Stimulated activated CD8-positive, alpha-beta memory T cell treated with anti-CD3 and anti-CD28 coated beads, Interleukin-4, amount 100 ng/mL, for 1 hour (primary cell): ENCODE measurements at places on chromosomes 3 and 15.
A peak's percentile ranks its signal among the peaks of the same experiment; 100 is the strongest.

GRCh38 chr3:23612296-23612891, 193.4 kb upstream of the UBE2E1 start:
- DNase-seq, result no peak

DNA sequence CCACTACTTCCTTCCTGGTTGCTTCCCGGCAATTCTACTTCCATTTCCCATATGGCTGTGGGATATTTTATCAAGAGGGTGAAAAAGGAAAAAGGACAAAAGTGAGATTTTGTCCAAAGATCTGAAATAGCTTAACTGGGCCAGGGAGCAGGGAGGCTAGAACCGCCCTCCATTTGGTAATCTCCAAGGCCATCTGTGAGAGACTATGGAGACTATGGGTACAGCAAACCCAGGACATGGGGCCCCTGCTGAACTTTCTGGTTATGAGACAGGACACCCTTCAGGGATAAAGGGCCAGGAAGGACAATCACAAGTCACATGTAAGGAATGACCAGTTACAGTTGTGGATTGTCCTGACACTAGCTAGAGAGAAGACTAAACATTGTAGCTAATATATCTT, 24.3 kb downstream of the ZSCAN2 start:
- DNase-seq, result no peak

DNA sequence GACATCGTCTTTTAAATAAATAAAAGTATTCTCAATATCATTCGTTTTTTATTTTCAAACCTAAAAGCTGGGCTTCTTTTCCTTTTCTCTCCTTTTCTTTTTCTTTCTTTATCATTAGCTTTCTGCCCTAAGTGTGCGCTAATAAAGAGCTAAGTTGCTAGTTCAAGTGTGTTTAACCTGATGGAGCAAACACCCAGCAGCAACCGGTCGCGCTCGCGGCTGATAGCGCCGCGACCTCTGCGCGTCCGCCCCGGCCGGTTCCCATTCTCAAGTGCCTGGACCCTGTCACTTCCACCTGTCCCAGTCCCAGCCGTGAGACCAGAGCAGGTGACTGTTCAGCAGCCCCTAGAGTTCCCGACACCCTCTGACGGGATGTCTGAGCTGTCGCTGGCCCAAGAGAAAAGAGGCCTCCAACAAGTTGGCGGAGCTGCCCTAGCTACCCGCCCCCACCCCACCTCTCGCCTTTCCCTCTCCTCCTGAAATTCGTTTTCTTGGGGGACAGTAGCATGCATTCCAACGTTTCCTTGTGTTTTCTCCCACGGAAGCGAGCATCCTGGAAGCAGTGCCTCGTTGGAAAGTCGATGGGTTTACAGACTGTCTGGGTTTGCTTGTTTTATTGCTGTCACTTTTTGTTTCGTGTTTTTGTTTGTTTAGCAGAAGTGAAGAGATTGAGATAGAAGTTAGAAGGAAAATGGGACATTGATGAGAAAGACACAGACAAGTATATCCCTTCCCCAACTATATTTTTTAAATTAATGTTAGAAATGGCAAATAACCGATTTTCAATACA, 3.1 kb upstream of the MECOM start:
- DNase-seq, result no peak

GRCh38 chr3:14144423-14145075, 19.7 kb downstream of the TMEM43 start:
- DNase-seq, result peak; percentile 32

DNA sequence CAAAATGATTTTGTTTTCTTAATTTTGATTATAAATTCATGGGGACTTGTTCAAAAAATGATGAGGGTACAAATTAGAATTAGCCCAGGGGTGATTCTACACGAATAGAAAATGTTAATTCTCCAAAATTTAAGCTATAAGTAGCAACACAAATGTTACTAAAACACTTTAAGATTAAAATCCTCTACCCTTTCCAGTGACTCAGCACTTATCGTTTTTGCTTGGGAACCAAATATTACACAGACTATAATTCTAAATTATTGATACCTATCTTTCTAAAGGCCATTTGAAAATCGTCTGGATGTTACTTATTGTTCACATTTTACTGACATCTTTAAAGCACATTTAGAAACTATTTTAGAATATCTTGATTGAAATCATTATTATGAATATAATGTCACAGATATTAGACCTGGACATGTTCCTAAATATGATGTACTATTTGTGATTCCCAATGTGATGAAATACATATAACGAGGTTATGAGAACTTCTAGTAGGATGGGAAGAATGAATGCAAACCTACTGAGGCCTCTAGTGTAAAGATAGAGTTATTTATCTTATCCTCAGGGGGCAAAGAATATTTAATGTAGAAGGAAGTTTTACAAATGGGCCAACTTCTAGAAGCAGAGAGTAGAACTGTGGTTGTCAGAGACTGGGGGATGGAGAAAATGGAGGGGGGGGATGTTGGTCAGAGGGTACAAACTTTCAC, 132.0 kb upstream of the TP63 start:
- DNase-seq, result no peak

GRCh38 chr3:191958980-191959671, 498.2 kb downstream of the PYDC2 start:
- DNase-seq, result no peak

DNA sequence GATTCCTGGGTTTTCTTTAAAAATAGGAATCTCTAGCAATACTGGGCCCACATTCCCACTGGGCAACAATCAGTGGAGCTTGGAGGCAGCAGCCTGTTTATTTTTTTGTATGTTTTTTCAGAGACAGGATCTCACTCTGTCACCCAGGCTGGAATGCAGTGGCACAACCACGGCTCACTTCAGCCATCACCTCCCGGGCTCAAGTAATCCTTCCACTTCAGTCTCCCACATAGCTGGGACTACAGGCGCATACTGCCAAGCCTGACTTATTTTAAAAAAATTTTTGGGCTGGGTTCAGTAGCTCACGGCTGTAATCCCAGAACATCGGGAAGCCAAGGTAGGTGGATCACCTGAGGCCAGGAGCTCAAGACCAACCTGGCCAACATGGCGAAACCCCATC, 29.1 kb upstream of the GNB5 start:
- DNase-seq, result no peak

DNA sequence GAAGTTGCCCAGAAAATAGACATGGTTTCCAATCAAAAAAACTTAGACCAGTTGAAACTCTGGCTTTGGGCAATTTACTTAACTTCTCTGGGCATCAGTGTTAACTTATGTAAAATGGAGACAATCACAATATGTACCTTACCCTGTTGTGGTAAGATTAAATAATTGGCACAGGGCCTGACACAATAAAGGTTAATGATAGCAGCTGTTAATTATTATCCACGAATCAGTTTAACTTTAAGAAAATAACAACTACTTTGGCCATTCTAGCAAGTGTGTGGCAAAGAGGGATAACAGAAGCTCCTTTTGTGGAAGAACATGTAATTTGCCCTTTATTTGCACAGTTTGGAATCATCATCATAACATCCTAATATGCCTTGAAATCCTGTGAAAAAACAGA, 787.6 kb downstream of the FHIT start:
- no peak for DNase-seq

DNA sequence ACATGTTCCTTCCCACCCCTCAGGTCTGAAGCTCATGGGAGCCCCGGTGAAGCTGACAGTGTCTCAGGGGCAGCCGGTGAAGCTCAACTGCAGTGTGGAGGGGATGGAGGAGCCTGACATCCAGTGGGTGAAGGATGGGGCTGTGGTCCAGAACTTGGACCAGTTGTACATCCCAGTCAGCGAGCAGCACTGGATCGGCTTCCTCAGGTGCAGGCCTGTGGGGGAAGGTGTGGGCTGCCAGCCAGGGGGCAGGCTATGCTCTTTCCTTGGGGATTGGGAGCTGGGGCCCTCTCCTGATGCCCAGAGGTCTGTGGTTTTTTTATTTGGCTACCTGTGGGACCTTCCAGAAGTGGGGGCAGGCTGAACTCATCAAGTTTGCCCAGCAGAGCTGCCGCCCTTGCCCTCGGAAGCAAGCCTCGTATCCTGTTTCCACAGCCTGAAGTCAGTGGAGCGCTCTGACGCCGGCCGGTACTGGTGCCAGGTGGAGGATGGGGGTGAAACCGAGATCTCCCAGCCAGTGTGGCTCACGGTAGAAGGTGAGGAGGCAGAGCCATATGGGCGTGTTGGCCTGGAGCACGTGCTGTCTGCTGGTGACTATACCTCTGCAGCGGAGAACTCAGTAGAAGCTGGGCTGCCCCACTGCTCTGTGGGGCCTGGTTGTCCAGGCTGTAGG, 2.2 kb downstream of the TYRO3 start:
- no peak for DNase-seq

DNA sequence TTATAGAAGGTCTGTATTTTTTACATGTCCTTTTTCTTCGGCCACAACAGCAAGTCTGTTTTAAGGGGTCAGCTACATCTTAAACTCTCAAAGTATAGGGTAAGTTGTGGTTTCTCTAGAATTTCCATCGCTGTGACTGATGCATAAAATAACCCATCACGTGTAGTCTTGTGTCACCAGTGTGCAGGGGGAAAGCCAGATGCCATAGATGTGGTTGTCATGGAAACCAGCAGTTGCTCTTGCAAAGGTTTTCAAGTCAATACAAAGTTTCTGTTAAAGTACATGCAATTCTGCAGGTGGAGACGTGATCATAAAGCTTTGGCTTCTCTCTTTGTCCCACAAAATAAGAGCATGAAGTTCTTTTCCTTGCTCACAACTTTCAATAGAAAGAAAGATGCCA, 210.3 kb upstream of the ONECUT1 start:
- no peak for DNase-seq

GRCh38 chr15:62873203-62873602, 169.3 kb upstream of the TPM1 start:
- no peak for DNase-seq

GRCh38 chr3:168124791-168125190, 29.1 kb upstream of the GOLIM4 start:
- DNase-seq, result no peak

- DNase-seq, result no peak
These were observed 1.3 kb upstream of the TWF2 start for GRCh38 chr3:52240059-52240885.

GRCh38 chr3:57743496-57743895, 12.6 kb upstream of the SLMAP start:
- DNase-seq, result no peak

DNA sequence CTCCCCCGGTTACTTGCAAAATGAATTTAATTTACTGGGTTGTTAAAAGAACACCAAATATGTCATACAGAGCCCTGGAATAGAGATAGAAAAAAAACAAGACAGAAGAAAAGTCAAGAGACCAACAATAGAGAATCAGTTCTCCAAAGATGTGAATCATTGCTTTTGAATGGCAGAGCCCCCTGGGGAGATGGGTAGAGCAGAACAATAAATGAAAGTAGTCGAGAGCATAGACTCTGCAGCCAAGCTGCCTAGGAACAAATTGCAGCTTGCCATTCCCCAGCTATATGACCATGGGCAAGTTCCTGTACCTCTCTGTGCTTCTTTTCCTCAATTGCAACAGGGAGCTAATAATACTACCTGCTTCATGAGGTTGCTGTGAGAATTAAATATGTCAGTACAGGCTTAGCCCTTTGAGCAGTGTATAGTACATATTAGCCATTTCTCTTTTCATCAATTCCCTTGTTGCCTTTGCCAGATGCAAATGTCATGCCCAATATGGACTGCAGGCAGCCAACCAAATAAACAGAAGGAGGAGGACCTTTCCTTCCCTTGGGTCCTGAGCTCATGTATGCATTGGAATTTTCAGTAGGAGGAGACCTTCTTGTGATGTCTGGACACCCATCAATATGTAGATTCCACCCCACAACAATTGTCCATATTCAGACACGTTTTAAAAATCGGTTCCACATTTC, 25.0 kb upstream of the BFSP2 start:
- DNase-seq, result no peak

GRCh38 chr15:52567871-52568600, 794 bp downstream of the ARPP19 start:
- no peak for DNase-seq

- DNase-seq, result no peak
These were observed 136.1 kb downstream of the APBA2 start for GRCh38 chr15:29021857-29022256.

GRCh38 chr3:45978006-45978761, 17.4 kb downstream of the FYCO1 start:
- DNase-seq, result no peak

- no peak for DNase-seq
These were observed 48.0 kb upstream of the TPRG1 start for GRCh38 chr3:189123595-189124387.

- DNase-seq, result no peak
These were observed 224.4 kb downstream of the ZMAT3 start for GRCh38 chr3:178847190-178847589.

- no peak for DNase-seq
These were observed 12.4 kb downstream of the SLCO3A1 start for GRCh38 chr15:91865950-91866349.

DNA sequence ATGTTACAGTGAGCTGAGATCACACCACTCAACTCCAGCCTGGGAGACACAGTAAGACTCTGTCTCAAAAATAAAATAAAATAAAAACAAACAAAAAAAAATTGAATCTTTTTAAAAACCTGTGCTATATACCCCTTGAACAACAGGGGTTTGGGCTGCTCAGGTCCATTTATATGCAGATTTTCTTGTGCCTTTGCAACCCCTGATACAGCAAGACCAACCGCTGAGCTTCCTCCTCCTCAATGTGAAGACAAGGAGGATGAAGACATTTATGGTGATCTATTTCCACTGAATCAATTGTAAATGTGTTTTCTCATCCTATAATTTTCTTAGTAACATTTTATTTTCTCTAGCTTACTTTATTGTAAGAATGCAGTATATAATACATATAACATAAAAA, 831.0 kb upstream of the ARPP21 start:
- DNase-seq, result no peak

DNA sequence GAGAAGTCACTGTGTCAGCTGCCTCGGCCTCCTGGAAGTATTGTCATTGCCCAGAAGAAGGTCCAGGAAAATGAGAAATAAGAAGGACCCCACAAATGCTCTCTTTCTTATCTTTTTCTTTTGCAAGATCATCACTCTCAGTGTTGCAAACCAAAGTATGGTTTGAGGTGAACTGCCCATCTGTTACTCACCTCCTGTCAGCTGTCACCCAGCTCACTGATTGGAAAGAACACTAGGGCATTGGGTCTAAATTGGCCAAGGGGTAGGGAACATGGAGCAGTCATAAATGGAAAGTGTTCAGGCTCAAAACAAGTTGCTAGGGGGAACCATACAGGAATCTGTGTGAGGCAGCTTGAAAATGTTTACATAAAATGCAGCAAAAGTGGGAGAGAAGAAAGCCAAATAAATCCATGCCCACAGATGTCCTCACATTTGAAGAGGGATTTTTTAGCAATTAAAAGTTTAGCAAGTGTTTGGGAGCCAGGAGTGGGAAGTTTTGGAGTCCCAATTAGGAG, 431.2 kb upstream of the THBS1 start:
- no peak for DNase-seq

- no peak for DNase-seq
These were observed 158.1 kb upstream of the FEZF2 start for GRCh38 chr3:62531493-62531892.

GRCh38 chr3:82940124-82940523, 1178.7 kb upstream of the GBE1 start:
- no peak for DNase-seq

DNA sequence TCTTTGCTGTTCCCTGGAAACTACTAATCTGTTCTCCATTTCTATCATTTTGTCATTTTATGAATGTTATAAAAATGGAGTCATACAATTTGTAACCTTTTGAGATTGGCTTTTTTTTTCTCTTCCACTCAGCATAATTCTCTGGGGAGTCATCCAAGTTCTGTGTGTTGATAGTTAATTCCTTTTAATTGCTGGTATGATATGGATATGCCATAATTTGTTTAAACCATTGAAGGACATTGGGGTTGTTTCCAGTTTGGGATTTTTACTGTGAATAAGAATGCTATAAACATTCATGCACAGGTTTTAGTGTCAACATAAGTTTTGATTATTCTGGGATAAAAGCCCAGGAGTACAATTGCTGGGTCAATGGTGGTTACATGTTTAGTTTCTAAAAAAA, 279.4 kb downstream of the WNT5A start:
- no peak for DNase-seq
